ENCODE measurements at places on chromosomes 2 and 18.
A peak's percentile ranks its signal among the peaks of the same experiment; 100 is the strongest.

DNA sequence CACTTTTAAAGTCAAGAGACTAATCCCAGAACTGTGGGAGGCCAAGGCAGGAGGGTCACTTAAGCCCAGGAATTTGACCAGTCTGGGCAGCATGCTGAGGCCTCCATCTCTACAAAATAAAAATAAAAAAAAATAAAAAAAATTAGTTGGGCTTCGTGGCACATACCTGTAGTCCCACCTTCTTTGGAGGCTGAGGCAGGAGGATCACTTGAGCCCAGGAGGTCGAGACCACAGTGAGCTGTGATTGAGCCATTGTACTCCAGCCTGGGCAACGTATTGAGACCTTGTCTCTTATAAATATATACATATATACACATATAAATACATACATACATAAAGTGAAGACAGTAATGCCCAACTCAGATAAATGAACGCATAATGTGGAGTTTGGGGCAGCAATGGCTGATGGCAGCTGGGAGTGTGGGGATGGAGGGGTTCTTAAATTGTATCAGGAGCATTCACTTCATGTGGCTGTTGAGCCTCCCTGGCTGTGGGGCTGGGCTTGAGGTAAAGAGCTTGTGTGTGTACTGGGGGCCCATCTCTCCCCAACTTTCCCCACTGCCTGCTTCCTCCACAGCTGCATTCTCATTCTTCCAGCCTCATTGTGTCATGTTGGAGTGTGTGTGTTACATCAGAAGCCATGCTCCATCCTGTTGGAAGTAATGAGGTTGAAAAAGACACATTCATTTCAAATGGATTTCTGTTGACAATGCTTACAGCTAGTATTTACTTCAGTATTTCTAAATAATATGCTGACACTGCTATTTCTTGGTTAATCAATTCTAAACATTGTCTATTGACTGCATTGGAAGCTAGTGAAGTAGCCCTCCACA is 96.5 kb upstream of the HS6ST1 start:
- DNase-seq: no peak

GRCh38 chr2:223048519-223048918 is 3.5 kb upstream of the KCNE4 start:
- DNase-seq: no peak

- no peak for DNase-seq
These were observed 5.8 kb upstream of the CTDSP1 start for GRCh38 chr2:218393750-218394290.

GRCh38 chr2:9258501-9258900 is 51.9 kb downstream of the ASAP2 start:
- DNase-seq: no peak

DNA sequence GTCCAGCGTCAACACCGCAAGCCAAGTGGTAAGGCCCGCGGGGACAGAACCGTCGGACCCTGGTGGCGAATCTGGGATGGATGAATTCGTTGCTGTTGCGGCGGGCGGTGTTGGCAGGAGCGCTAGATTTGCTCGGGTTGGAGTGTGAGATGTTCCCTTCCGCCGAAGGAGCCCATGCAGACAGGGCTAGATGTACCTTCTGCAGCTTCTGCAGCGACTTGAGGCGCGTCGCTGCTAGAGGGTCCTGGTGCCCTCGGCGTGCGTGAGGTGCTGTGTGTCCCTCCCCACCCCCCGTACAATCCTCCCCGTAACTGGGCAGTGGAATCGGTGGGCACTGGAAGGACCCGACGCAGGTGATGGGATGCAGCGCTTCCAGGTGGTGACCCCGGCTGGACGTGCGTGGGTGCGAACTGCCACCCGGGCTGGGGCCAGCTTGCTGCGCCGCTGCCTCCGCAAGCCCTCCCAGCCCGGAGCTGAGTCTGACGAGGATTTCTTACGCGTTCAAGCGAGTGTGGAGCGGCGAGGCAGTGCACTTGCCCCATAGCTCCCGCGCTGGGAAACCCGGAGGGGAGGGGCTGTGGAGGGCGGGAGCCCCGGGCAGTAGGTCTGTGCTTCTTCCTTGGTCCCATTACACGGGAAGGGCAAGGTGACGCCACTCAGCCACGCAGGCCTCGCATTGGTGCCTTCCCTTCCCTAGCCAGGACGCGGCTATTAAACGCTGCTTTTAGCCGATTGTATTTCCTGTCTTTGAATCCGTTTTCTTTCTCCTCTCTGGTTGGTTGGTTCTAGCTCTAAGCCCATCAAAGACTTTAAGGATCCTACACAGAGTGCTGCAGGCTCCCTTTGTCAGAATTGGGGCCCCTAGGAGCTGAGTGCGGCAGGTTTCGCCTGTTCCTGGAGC is 34.2 kb downstream of the CHRNA1 start:
- DNase-seq: no peak

DNA sequence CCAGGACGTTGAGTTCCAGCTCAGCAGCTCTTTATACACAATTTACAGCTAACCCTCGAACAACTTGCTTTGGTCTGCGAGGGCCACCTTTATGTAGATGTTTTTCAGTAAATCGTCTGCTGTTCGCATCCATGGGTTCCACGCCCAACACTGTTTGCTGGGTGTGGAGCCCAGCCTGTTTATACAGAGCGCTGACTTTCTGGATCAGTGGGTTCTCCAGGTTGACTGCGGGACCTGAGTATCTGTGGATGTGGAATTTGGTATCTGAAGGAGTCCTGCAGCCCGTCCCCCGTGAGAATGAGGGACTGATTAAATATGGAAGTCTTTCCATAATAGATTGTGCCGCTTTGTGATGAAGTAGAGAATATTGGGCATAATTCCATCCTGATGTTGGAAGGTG is 2.9 kb downstream of the CTDP1 start:
- no peak for DNase-seq

DNA sequence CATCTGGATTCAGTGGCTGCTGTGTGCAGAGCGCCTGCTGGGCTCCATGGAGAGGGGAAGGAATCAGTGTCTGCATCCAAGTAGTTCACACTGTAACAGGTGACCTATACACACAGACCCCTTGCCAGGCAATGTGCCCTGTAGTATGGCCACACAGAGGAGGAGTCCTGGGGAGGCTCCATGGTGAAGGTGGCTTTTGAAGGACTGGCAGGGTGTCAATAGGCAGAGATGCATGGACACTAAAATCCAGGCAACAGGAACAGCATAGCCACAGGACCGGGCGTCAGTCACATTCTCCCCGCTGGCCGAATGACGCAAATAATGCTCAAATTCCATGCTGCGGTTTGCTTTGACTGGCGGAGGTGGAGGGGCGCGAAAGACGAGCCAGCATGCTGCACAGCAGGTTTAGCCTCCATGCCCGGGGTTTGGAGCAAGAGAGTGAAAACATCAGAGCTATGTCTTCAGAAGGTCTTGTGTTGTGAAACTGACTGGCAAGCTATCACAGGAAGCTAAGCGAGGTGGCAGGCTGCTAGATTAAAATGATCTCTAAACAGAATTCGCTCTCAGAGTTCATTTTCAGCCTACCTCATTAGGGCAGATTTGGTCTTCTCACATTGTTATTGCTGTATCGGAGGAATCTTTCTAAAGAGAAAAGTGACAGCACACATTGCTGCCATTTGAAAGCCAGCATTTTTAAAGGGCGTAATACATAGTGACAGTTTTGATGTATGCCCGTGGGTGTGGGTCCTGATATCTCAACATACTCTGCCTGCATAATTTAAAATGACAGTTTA is 1.2 kb upstream of the CHMP1B start:
- DNase-seq: peak; percentile 4
